ENCODE measurements at places on chromosomes 6 and 20.

DNA sequence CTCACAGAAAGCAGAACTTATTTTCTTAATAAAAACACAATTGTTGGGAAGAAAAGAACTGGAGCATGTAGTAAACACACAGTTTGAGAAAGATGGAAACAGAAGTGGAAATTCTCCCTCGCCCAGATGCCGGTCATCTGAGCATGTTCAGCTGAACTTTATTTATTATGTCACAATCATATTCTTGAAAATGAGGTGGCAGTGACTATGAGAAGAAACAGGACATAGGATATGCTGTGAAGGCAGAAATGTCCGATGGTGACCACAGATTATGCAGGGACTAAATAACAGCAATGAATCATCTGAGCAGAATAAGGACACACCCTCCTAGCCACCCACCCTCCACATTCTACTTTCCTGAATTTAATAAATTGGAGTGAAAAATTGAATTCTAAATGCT, 425.3 kb upstream of the NOX3 start:
- no peak for DNase-seq

DNA sequence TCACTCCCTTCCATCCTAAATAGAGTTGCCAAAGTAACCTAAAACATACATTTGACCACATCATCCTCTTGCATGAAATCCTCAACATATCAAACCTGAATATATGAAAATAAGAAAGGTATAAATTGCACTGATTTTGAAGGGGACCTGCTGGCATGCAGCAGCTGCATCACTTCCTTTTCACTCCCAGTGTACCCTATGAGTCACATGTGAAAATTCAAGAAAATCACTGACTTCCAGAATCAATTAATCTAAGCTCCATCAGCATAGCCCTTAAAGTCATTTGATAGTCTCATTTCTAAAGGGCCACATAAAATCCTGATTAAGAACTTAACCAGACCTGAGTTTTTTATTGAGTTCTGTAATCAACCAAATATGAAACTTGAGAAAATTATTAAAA, 24.3 kb downstream of the SNX14 start:
- no peak for DNase-seq

- DNase-seq = no peak
Measured at GRCh38 chr6:35354361-35355135, 12.2 kb downstream of the PPARD start.

DNA sequence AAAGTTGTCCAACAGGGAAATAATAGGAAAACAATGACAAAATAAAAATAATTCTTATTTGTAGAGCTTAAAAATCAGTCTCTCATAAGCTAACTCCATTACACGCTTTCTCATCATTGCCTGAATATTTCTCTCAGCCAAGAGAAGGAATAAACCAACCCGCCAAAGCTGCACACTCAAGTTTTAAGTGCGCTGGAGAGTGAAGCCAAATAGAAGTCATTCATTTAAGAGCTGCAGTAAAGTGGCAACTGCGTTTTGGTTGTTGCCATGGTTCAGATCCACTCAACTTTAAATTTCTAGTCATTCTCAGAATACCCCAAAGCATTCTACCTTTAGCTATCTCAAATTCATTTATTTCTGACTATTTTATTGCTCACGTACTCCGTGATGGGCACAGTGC, 230.7 kb downstream of the CBLN4 start:
- no peak for DNase-seq

- no peak for DNase-seq
Measured at GRCh38 chr6:87210979-87211378, 55.6 kb downstream of the ZNF292 start.

- DNase-seq = no peak
Measured at GRCh38 chr6:158556113-158556512, 3.8 kb upstream of the TMEM181 start.

DNA sequence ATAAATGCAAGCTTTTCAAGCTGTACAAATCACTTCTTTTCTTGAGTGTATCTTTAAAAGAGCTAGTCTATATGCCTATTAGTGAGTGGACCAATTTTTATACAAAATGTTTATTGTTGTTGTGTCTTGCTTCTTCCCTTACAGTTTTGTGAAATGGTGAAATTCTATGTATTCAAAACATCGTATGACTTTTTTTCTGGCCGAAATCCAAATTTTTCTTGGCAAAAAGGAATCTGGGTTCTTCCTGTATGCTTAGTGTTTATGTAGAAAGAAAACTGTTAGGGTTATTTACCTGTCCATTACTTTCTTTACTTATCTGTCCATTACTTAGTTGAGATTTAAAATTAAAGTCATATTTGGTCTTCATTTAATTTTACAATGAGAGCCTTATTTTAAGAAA, 153.9 kb downstream of the MMS22L start:
- no peak for DNase-seq

DNA sequence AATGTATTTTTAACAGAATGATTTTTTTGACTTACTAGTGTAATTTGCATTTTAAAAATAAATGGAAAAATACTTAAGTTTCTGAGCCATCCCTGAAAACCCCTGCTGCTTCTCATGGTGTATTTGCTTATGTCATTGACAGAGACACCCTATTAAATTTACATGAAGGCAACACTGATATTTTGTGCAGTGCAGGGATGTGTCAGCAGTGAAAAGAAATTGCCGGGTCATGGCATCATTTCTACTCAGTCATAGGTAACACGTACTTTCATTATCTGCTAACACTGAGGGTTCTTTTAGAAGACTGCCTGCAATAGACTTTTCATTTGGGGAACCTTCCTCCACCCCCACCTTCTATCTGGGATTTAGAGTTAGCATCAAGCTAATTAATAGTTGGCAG, 136.7 kb upstream of the RNF217 start:
- peak; percentile 58 for DNase-seq

DNA sequence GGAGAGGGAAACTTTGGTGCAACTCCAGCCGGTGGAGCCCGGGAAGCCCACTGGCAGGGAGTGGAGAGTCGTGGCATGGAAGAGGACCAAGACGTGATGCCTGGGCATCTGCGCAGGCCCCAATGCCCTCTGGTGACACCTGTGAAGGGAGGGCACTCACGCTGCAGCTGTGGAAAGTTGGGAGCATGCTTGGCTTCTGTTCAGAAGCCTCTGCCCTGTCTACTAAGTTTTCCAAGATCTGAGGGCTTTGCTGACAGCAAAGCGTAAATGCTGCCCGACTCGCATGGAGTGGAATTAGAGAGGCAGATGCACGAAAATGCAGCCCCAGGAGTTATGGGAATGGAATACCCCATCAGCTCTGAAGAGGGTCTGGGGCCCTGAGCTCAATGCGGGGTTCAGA, 75.7 kb downstream of the SYNDIG1 start:
- DNase-seq = no peak

All from NCI-H774 (cell line).